Kidney (tissue), 22 donors: ENCODE measurements at places on chromosomes 1 and 21.

- DNase-seq = no peak
Measured at GRCh38 chr1:214205053-214205452, 75.9 kb upstream of the SMYD2 start.

- DNase-seq = no peak
Measured at GRCh38 chr1:214317300-214317699, 36.3 kb downstream of the SMYD2 start.

- DNase-seq = peak; percentile 33
Measured at GRCh38 chr1:50978144-50978851, 8.3 kb downstream of the CDKN2C start.

DNA sequence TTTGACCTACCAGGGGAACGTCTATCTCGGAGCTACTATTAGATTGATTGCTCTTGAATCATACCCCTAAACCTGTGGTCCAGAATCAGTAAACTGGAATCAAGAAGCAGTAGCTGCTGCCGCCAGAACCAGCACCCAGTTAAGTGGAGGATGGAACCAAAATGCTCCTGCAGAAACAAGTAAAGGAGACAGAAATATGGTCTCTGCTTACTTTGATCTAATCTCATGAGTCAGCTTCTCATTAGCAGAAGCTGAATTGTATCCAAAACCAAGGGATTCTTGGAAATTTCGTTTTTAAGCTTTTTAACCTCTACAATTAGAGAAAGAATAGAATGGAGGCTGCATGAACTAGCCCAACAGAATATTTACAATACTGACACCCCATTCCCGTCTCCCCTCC is 42.6 kb upstream of the PIGV start:
- DNase-seq = no peak

DNA sequence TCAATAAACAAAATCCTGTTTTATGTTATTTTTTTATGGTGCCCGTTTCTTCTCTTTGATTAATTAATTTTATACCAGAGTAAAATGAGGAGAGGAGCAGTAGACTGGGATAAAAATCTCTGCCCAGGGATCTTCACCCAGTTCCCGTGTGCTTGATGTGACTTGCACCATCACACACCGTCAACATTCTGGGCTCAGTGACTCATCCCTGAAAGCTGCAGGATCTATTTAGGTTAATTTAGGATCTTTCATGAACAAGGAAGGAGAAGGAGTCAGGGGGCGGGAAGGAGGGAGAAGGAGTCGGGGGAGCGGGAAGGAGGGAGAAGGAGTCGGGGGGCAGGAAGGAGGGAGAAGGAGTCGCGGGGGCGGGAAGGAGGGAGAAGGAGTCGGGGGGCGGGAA is 182.4 kb downstream of the SMYD3 start:
- no peak for DNase-seq

GRCh38 chr1:226672339-226672762 is 66.7 kb downstream of the ITPKB start:
- no peak for DNase-seq

DNA sequence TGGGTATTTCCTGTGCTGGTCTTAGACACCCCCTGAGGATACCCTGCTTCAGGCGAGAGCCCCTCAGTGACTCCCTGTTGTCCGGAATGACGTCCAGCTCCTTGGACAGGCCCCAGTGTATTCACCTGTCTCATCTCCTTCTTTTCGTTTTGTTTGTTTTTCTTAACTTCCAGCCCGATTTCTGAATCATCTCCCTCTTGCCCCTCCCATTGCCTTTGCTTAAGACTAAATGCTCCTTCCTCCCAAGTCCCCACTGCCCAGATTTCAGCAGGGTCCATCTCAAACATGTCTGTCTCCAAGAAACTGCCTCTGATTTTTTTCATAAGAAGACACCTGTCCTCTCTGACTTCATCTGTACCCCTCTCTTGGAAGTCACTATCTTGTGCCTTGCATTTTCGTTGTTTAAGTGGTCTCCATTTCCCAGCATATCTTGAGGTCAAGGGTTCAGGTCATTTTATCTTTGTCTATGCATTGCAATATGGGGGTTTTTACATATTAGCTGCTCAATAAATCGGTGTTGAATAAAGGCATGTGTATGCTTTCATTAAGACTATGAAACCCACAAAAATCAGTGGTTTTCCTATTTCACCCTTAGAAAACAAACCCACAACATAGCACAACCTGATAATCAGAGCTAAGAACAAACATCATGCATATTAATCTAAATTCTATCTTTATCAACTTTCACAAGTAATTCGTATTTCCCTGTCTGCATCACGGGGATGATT is 58.4 kb upstream of the LGALS8 start:
- no peak for DNase-seq

DNA sequence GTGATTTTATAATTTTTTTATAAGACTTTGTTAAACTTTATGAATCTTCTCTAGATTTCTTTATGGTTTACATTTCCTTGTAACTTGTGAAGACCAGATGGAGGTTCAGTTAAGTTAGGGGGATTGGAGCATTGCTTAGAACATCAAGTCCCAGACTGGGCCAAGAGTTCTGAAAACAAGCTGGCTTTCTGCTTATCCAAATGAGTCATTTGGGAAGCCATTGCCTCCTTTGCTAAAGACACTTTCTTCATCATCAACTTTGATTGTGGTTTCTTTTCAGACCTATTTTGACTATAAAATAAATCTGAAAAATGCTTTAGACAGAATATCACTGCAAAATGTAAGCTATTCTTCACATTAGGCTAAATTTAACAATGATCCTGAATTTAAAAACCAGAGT is 446.8 kb downstream of the USP25 start:
- DNase-seq = no peak

DNA sequence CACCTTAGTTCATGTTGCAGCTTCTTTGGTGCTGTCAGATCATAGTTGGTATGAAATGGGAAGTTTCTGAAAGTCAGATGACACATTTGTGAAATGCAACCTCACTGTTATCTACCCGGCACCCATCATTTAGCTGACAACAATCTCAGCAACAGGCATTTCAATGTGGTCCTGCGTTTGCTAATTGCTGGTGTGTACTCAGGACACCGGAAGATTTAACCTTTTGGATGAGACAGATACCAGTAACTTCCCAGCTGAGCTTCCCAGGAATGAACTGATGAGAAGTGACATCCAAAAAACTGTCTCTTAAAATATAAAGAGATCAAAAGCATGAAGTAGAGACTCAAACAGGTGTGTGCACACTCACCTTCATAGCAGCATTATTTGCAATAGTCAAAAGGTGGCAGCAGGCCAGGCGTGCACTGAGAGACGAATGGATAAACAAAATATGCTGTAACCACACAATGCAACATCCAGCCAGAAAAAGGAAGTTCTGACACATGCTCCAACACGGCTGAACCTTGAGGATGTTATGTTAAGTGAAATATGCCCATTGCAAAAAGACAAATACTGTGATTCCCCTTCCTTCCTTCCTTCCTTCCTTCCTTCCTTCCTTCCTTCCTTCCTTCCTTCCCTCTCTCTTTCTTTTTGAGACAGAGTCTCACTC is 7.9 kb upstream of the CLDN14 start:
- DNase-seq = no peak

DNA sequence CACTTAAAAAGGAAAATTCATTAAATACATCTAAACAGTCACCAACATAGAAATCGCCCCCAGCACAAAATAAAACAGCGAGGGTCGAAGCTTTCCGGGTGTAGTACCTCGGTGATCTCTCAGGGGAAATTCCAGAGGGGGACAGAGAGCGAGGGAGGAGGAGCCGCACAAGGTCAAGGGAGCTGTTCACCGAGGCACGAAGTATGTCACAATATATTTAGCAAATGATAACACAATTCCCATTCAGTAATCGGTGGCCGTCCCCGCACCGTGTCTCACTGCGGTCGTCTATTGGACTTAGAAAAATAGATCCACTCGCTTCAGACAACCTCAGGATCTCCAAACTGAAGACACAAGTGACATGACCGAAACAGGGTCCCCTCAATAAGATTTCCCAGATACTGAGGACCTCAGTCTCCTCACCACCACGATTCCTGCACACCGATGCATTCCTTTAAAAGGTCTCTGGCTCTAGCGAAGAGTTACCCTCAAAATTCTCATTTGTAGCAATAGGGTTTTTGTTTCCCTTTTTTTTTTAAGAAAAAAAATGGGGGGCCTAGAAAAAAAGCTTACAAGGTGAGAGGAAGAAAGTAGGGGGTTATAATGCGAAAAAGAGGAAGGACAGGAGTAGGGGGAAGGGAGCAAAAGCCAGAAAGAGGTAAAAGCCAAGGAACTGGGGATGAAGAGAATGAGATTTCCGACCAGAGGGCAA is 1.1 kb downstream of the LPGAT1 start:
- peak; percentile 58 for DNase-seq

- DNase-seq = peak; percentile 74
Measured at GRCh38 chr1:117060441-117061317, 553 bp downstream of the TTF2 start.

DNA sequence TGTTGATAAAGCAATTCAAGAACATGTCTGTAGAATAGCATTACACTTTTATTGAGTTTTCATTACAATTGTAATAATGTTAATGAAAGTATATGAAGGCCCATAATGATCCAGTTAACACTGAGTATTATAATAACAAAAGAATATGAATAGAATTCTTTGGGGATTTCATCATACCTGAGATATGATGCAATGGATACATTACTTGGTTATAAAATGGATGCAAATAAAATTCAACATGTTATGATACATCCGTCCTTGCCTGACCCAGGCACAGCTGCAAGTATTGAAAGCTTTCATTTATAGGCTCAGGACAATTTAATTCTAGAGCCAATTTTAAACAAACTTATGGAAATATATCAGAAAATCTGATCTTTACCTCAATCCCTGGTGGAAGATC is 8.2 kb upstream of the KCNA3 start:
- DNase-seq = no peak

- no peak for DNase-seq
Measured at GRCh38 chr1:63135174-63135512, 187.2 kb upstream of the FOXD3 start.

GRCh38 chr1:2194319-2194897 is at the start of gene FAAP20:
Gene FAAP20 (minus strand): TSS chr1:2194772. CDS start chr1:2194749, 23 bp downstream.
- DNase-seq = peak; percentile 93

- no peak for DNase-seq
Measured at GRCh38 chr1:167126317-167126716, 32.4 kb downstream of the STYXL2 start.

- no peak for DNase-seq
Measured at GRCh38 chr1:155137154-155137949, 1.7 kb downstream of the SLC50A1 start.

- no peak for DNase-seq
Measured at GRCh38 chr1:27957655-27958054, 2.1 kb upstream of the XKR8 start.

DNA sequence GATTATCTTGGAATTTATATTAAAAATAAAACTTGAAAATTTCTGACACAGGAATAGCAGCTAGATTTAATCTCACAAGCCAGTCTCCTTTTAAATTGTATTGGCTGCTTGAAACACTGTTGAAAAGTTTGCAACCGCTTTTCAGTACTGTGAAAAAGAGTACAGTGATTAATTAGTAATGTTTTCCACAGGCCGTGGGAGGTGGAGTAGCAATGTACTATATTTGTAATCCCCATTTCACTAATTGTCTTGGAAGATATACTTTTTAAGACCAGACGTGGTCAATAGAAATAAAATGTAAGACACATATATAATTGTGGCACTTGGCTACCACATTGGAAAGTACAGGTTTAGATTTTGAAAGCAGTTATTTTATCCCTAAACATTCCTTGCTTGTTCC is 40.8 kb upstream of the MYOCOS start:
- no peak for DNase-seq
